Stimulated activated CD4-positive, alpha-beta T cell treated with anti-CD3 and anti-CD28 coated beads, TNF-alpha, amount 100 ng/mL, for 4 hours (primary cell): ENCODE measurements at places on chromosomes 4 and X.

DNA sequence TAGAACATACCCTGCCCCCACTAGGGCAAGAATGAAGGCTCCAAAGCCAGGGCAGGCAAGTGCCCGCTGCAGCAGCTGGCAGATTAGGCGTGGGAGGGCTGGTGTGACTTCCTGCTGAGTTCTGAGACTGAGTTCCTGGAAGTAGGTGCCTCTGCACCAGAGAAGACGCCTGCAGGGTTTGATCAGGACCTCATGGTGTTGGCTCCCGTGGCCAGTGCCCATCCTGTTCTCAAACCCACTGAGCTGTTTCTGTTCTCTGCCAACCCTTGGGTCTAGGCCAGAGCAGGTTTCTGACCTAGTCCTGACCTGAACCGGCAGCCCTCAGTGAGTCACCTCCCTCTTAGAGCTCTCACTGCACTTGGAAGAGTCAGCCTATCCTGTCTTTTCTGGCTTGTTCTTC is 220.7 kb downstream of the HS6ST2 start:
- peak; percentile 5 for DNase-seq

DNA sequence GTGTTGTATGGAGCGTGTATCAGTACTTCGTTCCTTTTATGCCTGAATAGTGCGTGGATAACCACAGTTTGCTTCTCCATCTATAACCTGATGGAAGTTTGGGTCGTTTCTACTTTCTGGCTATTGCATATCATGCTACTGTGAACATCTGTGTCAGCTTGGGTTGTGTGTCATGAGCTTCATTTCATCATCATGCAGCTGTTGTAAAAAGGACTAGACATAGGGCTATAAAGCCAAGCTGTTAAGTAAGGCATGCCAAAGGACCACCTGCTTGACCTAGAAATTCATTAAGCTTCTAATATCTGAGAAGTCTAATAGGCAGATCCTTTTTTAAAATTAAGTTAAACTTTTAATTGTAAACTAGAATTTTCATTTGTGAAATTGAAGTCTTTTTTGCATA is 18.4 kb downstream of the SMS start:
- no peak for DNase-seq

GRCh38 chr4:101464596-101464995 is 117.3 kb upstream of the PPP3CA start:
- DNase-seq, result no peak

DNA sequence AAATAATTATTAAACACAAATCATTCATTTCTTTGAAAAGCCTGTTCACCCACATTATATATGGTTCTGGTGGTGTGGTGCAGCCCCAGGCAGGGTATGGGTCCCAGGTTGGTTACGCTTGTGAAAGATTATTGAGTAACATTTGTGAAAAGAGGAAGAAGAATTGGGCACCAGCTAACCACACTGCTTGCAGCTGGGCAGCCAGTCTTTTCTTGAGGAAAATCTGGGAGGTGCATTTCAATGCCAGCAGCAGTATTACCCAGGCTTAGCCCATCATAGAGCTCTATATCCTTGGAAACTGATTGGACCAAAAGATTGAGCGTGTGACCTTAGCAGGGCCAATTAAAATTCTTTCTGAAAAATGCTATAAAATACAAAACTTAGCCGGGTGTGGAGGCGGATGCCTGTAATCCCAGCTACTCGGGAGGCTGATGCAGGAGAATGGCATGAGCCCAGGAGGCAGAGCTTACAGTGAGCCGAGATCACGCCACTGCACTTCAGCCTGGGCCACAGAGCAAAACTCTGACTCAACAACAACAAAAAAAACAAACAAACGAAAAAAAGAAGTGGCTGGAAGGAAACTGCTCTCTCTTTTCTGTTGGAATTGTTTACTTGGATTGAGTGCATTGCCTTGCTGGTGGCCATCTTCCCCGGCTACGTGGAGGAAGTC is 9.7 kb upstream of the PLAC8 start:
- no peak for DNase-seq

- no peak for DNase-seq
Observed at GRCh38 chr4:83224502-83225197, 59.9 kb downstream of the COQ2 start.

DNA sequence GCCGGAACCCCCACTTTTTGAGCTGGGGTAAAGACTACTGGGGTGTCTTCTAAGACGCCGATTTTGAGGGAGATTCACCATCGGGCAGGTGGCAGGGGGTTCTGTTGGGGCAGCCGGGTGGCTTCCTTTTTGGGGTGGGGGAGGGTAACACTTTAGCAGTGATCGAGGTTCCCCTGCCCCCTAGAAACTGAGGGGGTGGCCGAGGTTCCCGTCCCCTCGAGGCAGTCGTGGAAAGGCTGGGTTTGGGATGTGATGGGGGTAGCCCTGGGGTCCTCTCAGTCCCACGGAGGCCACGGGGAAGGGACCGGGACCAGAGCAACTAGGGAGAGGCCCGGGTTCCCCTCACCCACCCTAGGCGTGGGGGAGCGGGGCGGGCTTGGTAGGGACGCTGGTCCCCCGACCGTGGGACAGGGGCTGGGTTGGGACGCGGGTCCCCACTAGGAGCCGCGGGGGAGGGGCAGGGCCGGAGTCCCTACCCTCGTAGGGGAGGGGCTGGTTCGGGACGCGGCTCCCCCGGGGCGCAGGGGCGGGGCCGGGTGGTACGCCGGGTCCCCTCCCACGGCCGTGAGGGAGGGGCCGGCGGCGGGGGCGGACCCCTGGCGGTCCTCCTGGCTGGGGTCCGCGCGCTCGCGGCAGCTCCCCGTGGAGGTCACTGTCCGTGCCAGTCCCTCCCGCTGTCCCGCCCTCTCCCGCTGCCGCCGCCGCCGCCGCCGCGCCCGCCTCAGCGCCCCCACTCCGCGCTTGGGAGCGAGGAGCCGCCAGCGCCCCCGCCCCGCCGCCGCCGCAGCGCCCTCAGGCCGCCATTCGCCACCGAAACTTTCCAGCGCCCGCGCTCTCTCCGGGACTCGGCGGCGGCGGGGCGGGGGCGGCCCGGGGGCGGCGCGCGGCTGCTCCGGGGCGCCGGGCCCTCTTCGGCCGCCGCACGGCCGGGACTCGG is at the start of gene TBL1X:
Gene TBL1X (plus strand): TSS at position 624 of the 937 bp plus-strand sequence. CDS start 188,529 bp downstream, outside the sequence.
- peak; percentile 43 for DNase-seq

- DNase-seq, result no peak
Observed at GRCh38 chr4:35695421-35695820, 548.9 kb downstream of the ARAP2 start.

DNA sequence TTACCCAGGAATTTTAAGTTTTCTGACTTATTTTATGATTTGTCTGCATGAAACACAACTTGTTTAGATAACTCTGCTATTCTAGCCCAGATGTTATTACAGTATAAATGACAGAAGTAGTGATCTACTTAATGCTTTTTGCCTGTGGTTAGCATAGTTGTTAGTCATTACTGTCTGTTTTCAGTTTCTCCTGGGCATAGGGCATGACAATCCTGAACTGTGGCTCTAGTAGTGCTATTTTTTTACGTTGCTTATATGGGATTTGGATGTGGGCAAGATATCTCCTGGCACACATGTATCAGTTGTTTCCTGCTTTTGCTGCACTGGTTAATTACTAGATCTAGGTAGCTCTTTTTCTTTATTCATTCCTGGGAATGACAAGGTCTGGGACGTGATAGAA is 1005.8 kb downstream of the PCDH18 start:
- no peak for DNase-seq

DNA sequence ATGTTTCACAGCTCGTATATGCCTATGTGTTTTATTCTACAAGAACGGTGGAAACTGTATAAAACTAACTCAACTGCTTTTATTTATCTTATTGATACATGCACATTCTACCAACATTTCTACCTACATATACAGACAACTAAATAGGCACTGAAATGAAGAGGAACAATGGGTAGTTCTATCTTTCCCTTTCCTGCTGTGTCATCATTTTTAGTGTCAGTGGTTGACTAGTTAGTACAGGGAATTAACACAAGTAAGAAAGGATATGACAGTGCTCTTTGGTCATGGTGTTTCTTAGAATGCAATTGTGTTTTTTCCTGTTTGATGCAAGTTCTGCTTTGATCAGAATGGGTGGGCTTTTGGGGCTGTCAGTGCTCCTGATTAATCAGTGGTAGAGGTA is 293.8 kb upstream of the CTSO start:
- DNase-seq, result no peak

- no peak for DNase-seq
Observed at GRCh38 chr4:108535757-108536156, 84.6 kb upstream of the RPL34 start.

- no peak for DNase-seq
Observed at GRCh38 chr4:7073059-7073458, 5.2 kb upstream of the GRPEL1 start.

DNA sequence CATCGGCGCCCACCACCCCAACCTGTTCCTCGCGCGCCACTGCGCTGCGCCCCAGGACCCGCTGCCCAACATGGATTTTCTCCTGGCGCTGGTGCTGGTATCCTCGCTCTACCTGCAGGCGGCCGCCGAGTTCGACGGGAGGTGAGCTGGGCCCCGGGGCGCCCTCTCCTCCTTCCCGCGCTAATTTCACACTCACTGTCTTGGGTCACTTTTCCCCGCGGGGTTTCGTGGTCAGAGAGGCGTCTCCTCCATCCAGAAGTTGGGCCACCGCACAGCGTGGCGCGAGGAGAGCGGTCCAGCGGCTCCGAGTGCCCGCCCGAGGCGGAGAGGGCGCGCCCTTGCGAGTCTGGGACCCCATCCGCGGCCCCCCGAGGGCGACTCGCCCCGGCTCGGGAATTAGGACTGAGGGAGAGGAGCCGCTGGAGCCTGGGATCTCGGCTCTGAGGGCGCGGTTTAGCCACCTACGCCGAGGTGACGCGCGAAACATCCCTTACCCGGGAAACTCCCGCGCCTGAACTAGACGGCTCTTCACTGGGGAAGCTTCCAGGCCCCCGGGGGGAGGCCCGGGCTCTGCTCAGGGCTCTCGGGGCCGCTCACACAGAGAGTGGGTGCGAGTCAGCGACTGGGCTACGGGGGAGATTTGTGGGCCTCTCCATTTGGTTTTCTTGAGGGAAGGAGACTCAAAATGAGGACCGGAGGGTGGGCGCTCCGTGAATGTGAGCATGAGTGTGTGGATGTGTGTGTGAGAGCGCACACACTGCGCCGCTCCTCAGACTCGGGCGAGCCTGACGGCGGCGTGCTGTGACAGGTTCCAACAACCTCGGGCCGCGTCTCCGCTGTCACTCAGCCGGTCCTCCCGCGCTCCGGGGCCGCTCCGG is 551 bp downstream of the NPNT start:
- DNase-seq, result no peak

- DNase-seq, result no peak
Observed at GRCh38 chr4:92031825-92032224, 271.9 kb upstream of the GRID2 start.

- no peak for DNase-seq
Observed at GRCh38 chrX:23497919-23498318, 163.3 kb downstream of the PTCHD1 start.

GRCh38 chrX:67784712-67785111 is 240.9 kb downstream of the AR start:
- no peak for DNase-seq

DNA sequence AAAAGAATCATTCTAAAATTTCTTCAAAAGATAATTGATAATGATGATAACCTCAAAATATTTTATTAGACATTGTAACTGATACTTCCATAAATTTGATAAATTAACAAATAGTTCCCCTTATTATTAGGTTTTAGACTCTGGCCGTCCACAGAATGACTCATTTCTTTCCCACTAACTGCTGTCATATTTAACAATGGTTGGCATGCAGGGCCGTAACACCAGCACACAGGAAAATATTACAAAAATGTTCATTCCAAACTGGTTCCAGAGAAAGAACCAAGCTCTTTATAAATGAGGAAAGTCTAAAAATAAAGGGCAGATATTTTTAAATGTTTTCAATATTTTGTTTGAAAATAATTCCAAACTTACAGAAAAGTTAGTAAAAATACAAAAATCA is 28.2 kb downstream of the WDFY3 start:
- DNase-seq, result no peak

DNA sequence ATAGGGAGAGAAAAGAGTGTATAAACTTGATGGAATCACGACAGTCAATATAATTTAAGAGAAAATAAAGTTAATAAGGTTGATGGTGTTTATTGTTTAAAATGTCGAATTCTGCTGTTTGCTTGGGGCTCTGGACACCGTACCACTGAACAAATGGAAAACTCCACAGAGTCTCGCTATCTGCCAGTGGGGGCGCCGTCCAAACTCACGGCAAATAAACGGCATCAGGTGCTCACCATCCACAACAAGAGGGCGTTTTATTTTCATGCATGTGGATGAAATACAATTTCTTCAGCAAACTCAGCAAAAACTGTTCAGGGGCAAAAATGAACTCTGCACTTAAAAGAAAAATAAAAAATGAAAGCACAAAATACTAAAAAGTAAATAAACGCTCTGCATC is 46.6 kb upstream of the FAM47C start:
- DNase-seq, result no peak

DNA sequence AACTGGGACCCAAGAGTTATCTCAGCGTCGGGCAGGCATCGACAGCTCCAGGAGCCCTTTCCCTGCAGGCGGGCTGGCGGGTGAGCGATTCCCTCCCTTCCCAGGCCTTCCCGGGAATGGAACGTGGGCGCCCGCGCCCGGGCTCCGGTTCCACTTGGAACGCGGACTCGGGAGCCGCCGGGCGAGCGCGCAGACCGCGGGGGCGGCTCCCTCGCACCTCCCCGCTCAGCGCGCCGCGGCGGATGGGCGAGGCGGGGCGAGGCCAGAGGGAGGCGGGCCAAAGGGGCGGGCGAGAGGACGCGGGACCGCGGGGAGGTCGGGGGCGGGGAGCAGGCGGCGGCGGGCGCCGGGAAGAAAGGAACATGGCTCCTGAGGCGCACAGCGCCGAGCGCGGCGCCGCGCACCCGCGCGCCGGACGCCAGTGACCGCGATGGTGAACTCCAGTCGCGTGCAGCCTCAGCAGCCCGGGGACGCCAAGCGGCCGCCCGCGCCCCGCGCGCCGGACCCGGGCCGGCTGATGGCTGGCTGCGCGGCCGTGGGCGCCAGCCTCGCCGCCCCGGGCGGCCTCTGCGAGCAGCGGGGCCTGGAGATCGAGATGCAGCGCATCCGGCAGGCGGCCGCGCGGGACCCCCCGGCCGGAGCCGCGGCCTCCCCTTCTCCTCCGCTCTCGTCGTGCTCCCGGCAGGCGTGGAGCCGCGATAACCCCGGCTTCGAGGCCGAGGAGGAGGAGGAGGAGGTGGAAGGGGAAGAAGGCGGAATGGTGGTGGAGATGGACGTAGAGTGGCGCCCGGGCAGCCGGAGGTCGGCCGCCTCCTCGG is at the start of gene PKD2:
Gene PKD2 (plus strand): TSS at position 332 of the 818 bp plus-strand sequence. CDS start 99 bp downstream, at position 431.
- peak; percentile 70 for DNase-seq

DNA sequence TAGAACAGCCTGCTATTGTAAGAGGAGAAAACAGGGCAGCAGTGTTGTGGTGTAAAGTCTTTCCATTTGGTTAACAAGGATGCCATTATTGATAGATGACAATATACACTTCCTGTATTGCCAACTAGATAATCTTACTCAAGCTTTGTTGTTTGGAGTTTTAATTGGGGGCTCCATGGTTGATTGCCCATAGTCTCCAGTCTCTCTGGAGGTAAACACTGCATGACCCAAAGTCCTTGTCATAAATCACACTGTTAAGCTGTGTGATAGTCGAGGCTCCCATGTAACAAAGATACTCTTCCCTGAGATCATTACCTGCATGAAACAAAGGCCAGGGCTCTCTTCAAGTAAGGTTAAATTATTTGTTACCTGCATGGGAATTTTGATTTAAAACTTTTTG is 394.6 kb downstream of the C4orf33 start:
- no peak for DNase-seq
